IPS-NIHi11 (cell line): ENCODE measurements at places on chromosomes 1 and 21.

DNA sequence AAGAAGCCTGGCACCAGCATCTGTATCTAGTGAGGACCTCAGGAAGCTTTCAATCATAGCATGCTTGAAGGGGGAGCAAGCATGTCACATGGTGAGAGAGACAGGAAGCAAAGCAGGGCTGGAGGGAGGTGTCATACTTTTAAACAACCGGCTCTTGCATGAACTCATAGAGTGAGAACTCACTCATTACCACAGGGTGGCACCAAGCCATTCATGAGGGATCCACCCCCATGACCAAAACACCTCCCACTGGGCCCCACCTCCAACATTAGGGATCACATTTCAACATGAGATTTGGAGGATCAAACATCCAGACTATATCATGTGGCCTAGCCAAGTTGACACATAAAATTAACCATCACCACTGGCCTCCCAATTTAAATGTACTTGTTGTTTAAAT is 125.1 kb upstream of the KCND3 start:
- no peak for DNase-seq

- no peak for DNase-seq
These were observed 153.5 kb downstream of the LRRC40 start for GRCh38 chr1:70051926-70052325.

GRCh38 chr1:150320667-150320978 is 710 bp upstream of the PRPF3 start:
- DNase-seq = no peak

- DNase-seq = no peak
These were observed 888.8 kb downstream of the TTLL7 start for GRCh38 chr1:83110156-83110555.

DNA sequence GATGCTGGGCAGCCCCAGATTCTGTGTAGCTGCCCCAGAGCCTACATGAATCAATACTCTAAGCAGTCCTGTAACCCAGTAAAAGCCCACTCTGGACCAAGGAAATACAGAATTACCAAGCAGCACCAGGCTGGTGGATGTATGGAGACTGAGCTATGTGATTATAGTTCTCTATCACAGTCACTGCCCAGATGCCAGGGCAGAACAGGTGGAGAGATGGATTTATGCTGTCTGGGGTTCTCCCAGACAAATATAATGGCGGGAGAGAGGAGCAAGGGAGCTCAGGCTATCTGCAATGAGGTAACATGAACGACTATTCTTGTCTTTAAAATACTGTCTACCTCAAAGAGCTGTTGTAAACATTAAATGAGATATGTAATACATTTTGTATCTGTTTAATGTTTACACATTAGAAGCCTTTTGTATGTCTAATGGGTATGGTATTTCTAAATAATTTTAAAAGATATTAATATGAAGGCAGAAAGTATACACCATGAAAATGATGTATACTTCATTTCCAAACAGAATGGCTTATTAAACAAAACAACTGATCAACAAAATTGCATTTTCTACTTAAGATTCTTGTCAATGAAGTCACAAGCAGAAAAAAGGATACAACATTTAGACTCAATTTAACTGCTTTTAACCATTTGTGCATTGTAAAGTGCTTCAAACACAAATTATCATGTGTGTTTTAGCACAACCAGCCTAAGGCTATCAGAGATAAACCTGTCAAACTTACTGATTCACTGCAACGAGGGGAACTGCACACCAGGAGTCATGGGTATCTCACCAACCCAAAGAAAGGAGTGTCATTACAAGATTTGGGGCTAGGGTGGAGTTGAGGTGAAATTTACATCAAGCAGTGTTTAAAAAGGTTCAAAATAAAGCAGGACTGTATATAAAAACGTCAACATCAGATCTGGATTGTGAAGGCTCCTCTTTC is 3.0 kb downstream of the SDE2 start:
- DNase-seq = no peak

DNA sequence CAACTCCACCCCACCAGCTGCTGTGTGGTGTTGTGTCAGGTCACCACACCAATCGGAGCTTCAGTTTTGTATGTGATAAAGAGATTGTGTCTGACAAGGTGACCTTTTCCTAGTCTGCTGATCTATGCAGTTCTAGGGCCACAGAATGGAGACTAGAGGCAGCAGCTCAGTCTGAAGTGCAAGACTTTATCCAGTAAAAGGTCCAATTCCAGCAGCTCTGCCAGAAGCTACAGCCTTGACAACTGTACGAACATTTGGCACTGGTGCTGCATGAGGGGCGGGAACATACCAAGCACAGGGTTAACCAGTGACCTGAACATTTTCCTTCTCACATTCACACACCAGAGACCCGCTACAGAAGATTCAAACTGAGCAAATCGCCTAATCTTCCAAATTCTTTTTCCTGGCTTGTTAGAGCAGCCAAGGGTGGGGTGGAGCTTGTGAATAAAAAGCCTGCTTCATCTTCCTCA is 9.3 kb downstream of the FMO1 start:
- DNase-seq = no peak

GRCh38 chr1:65992165-65992821 is 199.6 kb downstream of the PDE4B start:
- DNase-seq = no peak

DNA sequence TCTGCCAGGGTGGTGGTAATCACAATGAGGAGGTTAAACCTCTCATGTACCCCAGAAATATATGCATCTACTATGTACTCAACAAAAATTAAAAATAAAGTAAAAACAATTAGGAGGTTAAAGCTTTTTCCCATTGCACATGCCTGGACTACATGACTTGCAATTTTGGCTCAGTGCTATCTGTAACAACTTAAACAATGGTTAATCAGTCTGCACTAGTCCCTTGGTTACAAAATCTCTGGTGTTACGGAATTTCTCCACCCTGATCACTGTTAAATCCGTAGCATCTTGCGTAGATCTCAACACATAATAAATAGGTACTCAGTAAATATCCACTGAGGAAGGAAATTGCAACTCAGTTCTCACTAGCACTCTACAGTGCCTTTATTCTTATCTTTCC is 66.5 kb downstream of the SDCCAG8 start:
- no peak for DNase-seq

DNA sequence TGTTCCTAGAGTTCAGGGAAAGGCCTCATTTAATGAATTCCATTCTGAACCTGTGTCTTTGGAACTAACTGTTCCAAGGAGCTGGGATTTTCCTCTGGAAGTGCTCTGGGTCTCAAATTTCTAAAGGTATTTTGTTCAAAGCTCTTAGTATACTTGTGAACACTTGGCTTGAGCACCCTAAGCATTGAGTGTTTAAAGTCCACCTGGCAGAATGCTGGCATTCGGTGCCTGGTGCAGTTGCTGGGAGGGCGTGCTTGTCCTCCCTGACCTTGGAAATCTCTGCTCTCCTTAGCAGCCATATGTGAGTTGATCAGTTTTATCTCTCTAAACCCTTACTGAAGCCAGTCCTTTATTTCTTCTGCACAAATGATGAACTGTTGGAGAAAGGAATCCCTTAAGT is 3.0 kb downstream of the MTARC2 start:
- DNase-seq = no peak

- no peak for DNase-seq
These were observed 29.6 kb upstream of the PLA2G4A start for GRCh38 chr1:186798960-186799688.

GRCh38 chr21:27078915-27079314 is 112.0 kb upstream of the ADAMTS5 start:
- DNase-seq = no peak
